ENCODE measurements at places on chromosomes 3 and 15. TPM values are rescaled to one million over a fixed set of nuclear protein-coding genes. Genes with fewer than 3 reads are reported as not detected.

SKIC8 gene
- 94.6 TPM for total RNA-seq

C3orf22 gene
- total RNA-seq = not detected

SPATA12 gene
- under 0.01 TPM for total RNA-seq

RAP2B gene
- total RNA-seq = 38.8 TPM

GOLGA8J gene
- total RNA-seq = 0.12 TPM

PHLDB2 gene
- total RNA-seq = 67.3 TPM

HYPK gene
- total RNA-seq = 6.8 TPM

GOLGA8T gene
- not detected for total RNA-seq

SRGAP3 gene
- 1.4 TPM for total RNA-seq

TLR9 gene
- not detected for total RNA-seq

EIF4A2 gene
- 1,188 TPM for total RNA-seq

TMC3 gene
- total RNA-seq = not detected

NMNAT3 gene
- total RNA-seq = 0.23 TPM

FBXL22 gene
- total RNA-seq = not detected

GMNC gene
- total RNA-seq = not detected

MKRN2OS gene
- total RNA-seq = not detected

CPN2 gene
- total RNA-seq = not detected

ZPLD1 gene
- not detected for total RNA-seq

Data from smooth muscle cell of the coronary artery (primary cell).